Tibial nerve (tissue), 4 donors: ENCODE measurements at places on chromosomes 3 and 15. TPM values are rescaled to one million over a fixed set of nuclear protein-coding genes. Genes with fewer than 3 reads are reported as not detected.

IRAK2 gene
- total RNA-seq: 10.8 TPM

SKOR1 gene
- total RNA-seq: 0.66 TPM

MYD88 gene
- total RNA-seq: 32.4 TPM

SCAANT1 gene
- not detected for total RNA-seq

RYR3 gene
- total RNA-seq: 1.2 TPM

TTLL13 gene
- not detected for total RNA-seq

ARNT2 gene
- total RNA-seq: 7.5 TPM

MORC1 gene
- 0.20 TPM for total RNA-seq

CHRD gene
- 29.1 TPM for total RNA-seq

COL8A1 gene
- 217 TPM for total RNA-seq

IQCF5 gene
- total RNA-seq: not detected

SLC38A3 gene
- 0.21 TPM for total RNA-seq

GOLGA8G gene
- total RNA-seq: not detected
